ENCODE measurements at places on chromosomes 12 and 14.

DNA sequence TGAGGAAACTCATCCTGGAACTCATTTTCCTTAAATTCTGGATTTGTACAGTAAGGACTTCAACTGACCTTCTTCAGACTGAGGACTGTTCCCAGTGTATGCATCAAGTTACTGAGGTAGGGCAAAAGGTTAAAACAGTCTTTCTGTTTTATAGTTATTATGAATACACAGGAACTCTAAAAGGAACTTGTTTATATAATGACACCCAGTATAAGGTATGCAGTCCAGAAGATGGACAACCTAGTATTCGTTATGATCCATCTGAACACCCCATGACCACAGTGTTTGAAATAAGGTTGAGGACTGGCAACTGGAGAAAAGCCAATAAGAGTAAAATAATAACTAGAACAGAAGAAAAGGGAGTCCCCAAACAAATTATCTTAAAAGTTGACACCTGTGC lies 779.9 kb upstream of the TMEM132C start:
- peak; percentile 9 for DNase-seq

- no peak for DNase-seq
Measured at GRCh38 chr14:65101631-65102440, 481 bp downstream of the MAX start.

DNA sequence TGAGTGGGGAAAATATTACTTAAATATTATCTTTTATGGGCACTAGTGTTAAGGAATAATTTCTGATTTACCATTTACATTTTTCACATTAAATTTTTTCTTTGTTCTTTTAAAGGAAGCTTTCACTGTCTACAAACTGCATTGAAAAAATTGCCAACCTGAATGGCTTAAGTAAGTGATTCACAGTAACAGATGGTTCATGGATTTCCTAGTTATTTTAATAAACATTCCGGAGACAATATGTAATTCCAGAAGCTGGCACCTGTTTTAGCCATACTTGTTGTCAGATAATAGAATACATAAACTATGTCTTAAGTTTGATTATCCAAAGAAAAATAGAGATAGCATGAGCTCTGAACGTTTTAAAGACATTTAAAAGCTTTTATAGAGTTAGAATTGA lies 17.1 kb downstream of the DNAL1 start:
- DNase-seq = peak; percentile 28

GRCh38 chr14:70011098-70011497 lies 131.9 kb downstream of the SMOC1 start:
- DNase-seq = no peak

GRCh38 chr12:99381992-99382391 lies 265.6 kb upstream of the GARIN6 start:
- DNase-seq = no peak

DNA sequence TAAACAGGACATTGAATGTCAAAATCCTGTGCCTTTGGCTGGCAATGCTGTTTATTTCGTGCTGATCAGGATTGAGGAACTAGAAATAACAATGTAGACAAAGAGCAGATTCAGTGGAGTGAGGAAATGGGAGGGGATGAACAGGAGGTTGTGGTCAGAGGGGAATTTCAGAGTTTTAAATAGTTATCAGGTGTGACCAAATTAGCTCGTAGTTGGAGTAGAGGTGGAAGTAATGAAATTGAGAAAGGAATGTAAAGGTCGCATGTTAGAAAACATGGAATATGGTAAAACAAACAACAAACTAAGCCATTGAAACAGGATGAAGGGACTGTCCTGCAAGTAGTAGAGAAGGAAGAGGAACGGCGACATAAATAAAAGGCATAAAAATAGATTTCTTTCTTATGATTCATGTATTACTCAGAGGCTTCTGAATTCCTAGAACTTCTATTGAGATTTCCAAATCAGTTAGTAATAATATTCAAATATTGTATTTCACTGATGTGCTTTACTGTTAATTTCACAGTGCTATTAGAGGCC lies 9.5 kb upstream of the SAV1 start:
- DNase-seq = peak; percentile 78

DNA sequence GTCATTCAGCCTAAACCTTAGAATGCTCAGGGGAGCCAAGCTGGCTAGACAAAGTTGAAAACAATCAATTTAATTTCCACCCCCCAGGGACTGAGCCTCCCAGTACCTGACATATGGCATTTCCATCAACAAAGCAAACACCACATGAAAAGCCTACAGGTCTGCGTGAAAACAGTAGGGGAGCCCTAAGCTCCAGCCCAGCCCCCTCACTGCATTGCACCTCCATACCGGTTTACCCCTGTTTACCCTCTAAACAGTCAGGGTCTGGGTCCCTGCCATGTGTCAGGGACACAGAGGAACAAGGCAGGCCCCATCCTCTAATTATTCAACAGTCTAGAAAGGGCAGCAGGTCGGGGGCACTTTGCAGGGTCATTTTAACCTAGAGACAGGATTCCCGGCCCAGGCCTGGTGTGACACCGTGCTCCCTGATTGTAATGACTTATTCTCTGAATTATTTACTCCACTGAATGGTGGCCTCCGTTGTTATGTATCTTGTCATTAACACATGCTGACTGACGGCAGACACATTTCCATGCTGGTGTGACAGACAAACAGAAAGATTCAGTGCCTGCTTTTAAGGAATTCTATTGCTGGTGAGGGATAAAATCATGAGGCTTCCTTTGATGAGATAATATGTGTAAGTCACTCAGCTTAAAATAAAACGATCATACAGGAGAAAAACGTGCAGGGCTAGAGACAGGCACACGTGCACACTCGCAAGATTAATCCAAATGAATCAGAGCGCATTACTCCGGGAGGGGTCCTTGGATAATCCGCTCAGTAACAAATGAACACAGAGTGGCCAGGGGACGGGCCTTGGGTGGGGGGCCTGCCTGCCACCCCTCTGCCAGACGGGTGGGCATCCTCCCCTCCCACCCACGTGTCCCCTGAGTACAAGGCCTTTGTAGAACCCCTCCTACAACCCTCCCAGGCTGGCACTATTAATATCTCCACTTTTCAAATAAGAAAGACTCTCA lies 23.2 kb downstream of the CCDC88C start:
- no peak for DNase-seq

GRCh38 chr14:22640192-22640591 lies 4.0 kb downstream of the OR6J1 start:
- no peak for DNase-seq

GRCh38 chr12:11804130-11804529 lies 154.7 kb downstream of the ETV6 start:
- DNase-seq = no peak

DNA sequence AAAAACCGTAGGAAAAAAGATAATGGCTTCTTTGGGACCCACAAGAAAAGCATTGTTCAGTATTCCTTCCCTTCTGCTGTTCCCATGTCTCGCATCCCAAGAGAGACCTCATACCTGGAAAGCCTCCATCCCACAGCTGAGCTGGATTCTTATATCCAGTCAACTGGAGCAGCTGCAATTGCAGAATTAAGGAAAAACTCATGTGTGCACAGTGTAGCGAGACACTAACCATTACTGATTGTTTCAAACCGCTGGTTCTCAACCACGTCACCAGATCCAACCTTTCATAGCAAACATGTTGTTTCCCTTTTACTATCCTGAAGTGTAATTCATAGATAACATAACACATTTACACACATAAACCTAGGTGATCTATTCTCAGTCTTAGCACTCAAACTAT lies 5.5 kb upstream of the RNASE10 start:
- no peak for DNase-seq

DNA sequence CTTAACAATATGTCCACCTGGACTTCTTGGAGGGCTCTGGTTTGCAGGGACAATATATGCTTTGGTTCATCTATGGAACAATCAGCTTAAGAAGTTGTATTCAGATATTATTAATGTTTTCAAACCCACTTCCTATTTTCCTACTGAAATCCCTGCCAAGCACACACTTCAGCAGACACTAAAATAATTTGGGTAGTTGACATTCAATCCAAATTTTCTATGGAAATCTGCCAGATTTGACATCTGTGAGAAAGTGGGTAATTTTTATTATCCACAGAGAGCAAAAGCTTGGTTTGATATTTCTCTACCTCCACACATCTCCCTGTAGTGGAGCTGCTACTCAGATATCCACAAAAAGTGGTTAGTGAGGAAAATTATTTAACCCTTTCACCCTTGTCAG lies 378.8 kb upstream of the SOX5 start:
- DNase-seq = no peak

- DNase-seq = no peak
Measured at GRCh38 chr12:85621041-85621440, 215.2 kb downstream of the RASSF9 start.

- no peak for DNase-seq
Measured at GRCh38 chr14:89626233-89626806, 209.3 kb upstream of the FOXN3 start.

DNA sequence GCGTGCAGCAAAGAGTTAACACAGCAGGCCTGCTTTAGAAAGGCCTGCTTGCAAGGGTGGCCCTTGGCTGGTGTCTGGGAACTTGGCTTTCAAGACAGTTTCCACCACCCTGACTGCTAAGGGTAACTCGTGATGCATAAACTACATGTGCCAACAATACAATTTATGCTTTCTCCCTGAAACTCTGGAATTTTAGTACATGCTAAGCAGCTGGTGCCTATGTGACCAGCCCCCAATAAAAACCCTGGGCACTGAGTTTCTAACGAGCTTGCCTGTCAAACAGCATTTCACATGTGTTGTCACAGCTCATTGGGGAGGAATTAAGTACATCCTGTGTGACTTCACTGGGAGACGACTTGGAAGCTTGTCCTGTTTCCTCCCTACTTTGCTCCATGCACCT lies 133.1 kb downstream of the SLC5A8 start:
- DNase-seq = peak; percentile 29

DNA sequence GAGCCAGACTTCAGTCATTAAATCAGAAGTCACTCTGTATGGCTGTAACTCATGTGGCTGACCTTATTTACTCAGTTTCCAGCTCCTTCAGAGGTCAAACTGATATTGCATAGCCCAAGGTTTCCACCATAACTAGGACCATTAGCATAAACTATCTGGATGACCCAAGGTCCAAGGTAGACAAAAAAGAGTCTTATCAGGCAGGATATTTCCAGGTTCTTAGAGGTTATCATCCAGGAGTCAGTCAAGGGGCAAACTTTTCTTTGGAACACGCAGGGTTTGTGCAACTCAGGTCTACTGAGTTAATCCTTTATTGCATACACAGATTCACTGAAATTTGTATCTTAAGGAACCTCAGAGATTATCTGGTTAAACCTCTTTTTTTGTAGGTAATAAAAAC lies 66.5 kb downstream of the AVPR1A start:
- no peak for DNase-seq

DNA sequence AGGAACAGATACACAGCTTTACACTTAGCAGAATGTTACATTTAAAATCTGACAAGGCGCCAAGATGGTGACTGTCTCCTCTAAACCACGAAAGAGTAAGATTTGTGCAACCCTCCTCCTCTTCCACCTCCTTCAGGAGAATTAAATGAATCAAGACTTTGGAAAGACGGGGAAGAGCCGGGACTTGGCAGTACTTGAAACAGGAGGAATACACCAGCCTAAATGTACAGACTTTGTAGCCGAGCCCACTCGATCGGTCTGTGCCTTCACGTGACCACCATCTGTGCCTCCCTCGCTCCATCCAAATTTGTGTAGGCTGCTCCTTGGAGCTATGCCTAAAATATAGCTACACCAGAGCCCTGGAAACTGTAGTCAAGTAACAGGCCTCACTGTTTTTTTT lies 38.3 kb downstream of the SSPN start:
- peak; percentile 56 for DNase-seq

DNA sequence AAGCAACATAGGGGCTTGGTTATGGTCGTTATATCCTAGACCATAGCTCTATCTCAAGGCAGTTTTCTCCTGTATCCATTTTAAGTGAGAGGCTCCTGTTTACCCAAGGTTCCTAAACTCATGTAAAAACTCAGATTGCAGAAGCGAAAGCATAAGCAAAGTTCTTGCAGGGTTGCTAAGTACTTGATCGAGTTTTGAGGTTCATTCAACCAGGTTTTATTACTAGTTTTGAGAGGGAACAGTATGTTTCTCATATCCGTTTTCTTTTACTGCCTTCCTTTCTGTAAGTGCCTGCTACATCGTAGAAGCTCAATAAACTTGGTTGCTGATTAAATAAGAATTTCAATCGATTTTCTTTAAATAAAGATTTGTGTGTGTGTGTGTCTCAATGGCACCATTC lies 5.1 kb downstream of the AKAP3 start:
- no peak for DNase-seq

DNA sequence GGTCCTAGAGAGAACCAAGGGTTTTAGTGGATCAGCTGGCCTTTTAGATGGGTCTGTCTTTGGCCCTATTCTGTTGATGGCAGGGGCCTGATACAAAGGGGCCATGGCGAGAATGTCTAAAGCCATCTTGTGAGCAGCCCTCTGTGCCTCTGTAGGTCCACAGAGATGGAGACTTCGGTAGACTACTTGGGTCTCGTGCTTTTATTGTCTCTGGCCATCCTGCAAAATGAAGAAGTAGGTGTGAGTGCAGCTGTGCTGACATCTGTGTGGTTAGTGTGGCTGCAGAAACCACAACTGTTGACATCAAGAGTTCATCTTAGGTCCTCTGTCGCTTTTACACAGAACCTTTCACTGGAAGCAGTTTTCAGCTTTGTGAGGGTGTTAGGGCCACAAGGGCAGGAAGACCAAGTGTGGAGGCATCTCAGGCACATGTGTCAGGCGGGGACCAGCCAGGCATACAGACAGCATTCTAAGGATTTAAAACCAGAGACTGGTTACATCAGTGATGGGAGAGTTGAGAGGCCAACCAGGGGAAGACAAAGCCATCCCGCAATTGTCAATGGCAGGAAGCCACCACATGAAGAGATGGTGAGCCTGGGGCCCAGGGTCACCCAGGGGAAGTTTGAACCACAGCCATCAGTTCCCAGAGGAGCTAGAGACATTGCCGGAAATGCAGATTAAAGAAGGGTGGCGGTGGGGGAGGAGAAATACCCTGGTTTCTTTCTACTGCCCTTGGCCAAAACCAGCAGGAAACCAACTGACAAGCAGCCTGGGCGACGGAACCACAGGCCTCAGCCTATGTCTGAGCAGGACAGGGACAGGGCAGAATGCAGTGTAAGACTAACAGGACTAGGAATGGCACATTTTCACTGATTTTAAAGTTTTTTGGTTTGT lies 13.0 kb upstream of the TPCN1 start:
- DNase-seq = peak; percentile 57

- no peak for DNase-seq
Measured at GRCh38 chr12:1616233-1617066, 12.6 kb upstream of the WNT5B start.

GRCh38 chr14:68426661-68427549 lies 366.0 kb downstream of the ZFP36L1 start:
- no peak for DNase-seq

Measured in cardiac fibroblast (primary cell).